ENCODE measurements at places on chromosomes 16 and 17.

DNA sequence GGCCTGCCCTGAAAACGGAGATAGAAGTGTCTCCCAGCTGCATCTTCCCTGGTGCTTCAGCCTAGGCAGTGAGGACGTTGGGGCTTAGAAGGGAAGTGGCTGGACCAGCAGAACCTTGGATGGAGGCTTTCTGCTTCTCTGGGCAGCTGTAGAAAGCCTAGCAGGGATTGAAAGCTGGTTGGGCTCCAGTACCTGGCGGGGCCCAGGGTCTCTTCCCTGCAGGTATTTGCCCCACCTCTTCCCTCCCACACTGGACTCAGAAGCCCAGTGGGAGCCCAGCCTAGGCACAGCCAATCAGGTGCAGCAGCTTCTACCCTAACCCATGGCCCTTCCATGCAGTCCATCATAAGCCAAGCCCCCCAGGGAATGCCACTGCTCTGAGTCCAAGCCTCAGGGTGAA lies 190.3 kb upstream of the IRX6 start:
- DNase-seq: no peak

DNA sequence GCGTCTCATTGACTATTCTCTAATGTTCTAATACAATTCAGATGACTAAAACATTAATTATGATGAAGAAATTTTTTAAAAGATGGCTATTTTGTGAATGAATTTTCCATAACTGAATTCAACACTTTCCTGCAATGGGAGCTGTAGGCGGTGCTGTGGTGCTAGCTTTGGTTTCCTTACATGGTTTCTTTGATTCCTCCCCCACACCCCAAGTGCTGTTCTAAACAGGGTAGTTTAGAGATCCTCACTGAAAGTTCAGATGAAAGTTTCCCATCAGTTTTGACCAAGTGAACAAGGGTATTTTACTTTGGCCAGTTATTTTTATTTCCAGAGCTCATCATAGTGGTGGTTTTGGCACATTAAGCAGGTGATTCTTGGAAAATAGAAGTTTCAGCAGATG lies 26.0 kb upstream of the MRC2 start:
- DNase-seq: no peak

DNA sequence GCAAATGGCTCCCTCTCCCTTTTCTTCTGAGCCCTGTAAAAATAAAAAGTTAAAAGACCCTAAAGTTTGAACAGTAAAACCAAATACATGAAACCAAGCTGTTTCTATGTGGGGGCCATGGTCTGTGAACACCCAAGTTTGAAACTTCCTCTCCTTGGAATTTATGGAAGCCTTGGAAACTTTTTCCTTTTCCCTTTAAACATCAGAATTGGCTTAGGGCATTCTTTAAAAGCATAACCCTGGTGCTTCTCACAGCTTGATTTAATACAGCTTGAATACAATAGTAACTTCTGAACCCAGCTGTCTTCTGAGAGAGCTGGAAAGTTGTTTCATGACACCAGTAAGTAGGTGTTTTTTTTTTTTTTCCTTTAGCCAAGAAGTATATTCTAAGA lies 26.5 kb downstream of the NKD1 start:
- DNase-seq: no peak

- DNase-seq: peak; percentile 71
Measured at GRCh38 chr17:75096082-75096625, 8.4 kb downstream of the SLC16A5 start.

DNA sequence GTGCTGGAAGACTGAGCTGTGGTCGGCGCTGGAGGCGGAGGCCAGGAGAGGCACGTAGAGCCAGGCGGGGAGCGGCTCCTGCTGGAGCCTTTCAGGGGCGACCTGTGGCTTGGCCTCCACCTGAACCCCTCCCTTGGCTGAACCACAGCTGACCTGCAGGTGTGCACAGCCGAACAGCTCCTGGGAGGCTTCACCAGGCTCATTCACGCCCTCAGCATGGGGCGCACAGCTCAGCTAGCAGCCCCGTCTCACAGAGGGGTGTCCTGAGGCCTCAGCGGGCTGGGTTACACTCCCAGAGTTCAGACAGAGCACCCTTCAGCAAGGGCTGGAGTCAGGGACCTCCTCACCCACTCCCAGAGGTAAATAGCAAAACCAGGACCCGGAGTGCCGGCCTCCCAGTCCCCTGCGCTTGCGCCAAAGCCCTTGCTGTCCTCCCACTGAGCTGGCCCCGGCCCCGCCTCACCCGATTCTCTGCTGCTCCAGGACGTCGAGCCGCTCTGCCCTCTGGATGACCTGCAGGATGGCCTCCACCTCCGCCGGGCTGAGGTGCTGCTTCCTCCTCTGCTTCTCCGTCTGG lies 31.7 kb downstream of the RPH3AL start:
- no peak for DNase-seq

Data from SW 1271 (cell line).